ENCODE measurements at places on chromosomes 16 and 17. TPM values are rescaled to one million over a fixed set of nuclear protein-coding genes. Genes with fewer than 3 reads are reported as not detected.

DNA sequence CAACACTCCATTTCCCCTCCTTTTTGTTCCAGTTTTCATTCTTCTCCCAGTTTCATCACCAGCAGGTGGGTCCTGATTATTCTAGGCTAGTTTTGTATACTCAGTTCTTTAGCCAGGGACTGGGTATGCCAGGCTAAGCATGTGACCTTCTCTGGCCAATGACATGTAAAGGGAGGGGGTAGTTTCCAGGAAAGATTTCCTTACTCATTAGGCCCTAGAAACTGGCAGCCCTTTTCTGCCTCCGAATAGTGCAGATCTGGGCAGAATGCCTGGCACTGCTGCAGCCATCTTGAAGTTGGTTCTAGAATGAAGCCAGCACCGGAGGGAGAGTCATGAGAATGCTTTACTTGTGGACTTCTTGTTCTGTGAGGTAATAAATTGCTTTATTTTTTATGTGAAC lies 126.9 kb upstream of the AXIN2 start:
- H3K4me1 ChIP-seq = peaks cover 7% of the 10 kb centered on the region
- no peak for DNase-seq
- peaks cover 4% of the 10 kb centered on the region for H3K27me3 ChIP-seq
- H3K4me3 ChIP-seq = no peak overlapping the region
- no peak overlapping the region for H3K27ac ChIP-seq
- no peaks in the 10 kb centered on the region for H3K36me3 ChIP-seq

DNA sequence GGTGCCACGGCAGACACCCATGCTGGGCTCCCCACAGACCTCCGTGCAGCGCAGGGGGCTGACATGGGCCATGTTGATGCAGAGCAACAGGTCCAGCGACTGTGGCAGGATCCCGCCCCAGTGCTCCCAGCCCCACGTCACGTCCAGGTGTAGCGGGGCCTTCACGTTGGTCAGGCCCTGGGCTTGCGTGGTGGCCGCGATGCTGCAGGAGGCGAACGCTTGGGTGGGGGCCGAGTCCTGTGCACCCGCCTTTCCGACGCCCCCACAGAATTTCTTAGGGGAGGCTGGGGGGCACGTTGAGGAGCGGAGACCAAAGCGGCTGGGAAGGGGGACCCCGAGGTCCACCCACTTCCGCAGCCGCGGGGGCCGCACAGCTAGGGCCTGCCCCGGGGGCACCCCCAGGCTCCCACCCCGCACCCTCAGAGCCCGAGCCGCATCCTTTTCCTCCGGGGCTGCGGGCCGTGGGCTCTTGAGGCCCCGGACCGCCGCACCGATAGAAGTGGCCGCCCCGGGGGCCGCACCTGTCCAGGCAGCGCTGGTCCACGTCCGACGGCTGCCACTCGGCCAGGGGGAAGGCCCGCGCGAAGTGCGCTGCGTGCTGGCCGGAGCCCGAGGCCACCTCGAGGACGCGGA lies 416 bp downstream of the METTL26 start:
- no peak for DNase-seq
- H3K4me3 ChIP-seq = peak overlapping the region; percentile 84
- H3K36me3 ChIP-seq = no peaks in the 10 kb centered on the region
- no peak overlapping the region for H3K27ac ChIP-seq
- no peaks in the 10 kb centered on the region for H3K4me1 ChIP-seq

GRCh38 chr16:50414152-50414551 lies 45.4 kb upstream of the BRD7 start:
- H3K36me3 ChIP-seq = no peaks in the 10 kb centered on the region
- H3K27ac ChIP-seq = no peak overlapping the region
- no peak for DNase-seq
- no peaks in the 10 kb centered on the region for H3K4me1 ChIP-seq

- no peak for DNase-seq
- H3K4me1 ChIP-seq = peaks cover 2% of the 10 kb centered on the region
- H3K4me3 ChIP-seq = no peak overlapping the region
- no peak overlapping the region for H3K27ac ChIP-seq
- H3K27me3 ChIP-seq = no peaks in the 10 kb centered on the region
These were observed 72.6 kb downstream of the CLEC16A start for GRCh38 chr16:11016993-11017392.

TBC1D3I gene
- total RNA-seq = not detected

- H3K27me3 ChIP-seq = no peaks in the 10 kb centered on the region
- no peak overlapping the region for H3K27ac ChIP-seq
- H3K4me1 ChIP-seq = no peaks in the 10 kb centered on the region
These were observed 58.0 kb upstream of the SCNN1B start for GRCh38 chr16:23244122-23244521.

- no peaks in the 10 kb centered on the region for H3K27me3 ChIP-seq
- peaks cover 15% of the 10 kb centered on the region for H3K4me1 ChIP-seq
- H3K36me3 ChIP-seq = peaks cover 18% of the 10 kb centered on the region
- no peak overlapping the region for H3K27ac ChIP-seq
- no peak for DNase-seq
- H3K4me3 ChIP-seq = no peak overlapping the region
These were observed 42.1 kb downstream of the MPRIP start for GRCh38 chr17:17084317-17084835.
